ENCODE measurements at places on chromosomes 2 and 18.

DNA sequence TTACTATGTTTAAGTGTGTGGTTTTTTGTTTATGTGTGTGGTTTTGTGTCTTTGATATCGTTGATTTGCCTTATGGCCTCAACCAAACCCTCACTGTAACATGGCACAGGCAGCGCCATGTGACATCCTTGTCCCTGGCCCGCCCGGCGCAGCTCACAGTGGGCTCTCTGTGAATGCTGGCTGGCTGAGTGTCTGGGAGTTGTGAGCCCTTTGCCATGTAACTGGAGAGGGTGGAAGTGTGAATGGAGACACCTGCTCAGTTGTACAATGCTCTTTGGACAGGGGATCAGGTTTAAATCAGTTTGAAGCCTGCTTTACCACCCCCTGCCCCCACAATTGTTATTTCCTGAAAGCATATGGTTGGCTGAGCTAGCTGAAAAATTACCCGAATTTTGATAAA, 41.8 kb downstream of the TCF7L1 start:
- H3K4me3 ChIP-seq, result no peak overlapping the region
- peaks cover 55% of the 10 kb centered on the region for H3K4me1 ChIP-seq
- no peaks in the 10 kb centered on the region for H3K27me3 ChIP-seq
- H3K36me3 ChIP-seq, result no peaks in the 10 kb centered on the region

GRCh38 chr18:46067438-46068007, 4.5 kb downstream of the PSTPIP2 start:
- H3K27me3 ChIP-seq, result no peaks in the 10 kb centered on the region
- no peak overlapping the region for H3K27ac ChIP-seq
- H3K4me1 ChIP-seq, result peaks cover 12% of the 10 kb centered on the region

DNA sequence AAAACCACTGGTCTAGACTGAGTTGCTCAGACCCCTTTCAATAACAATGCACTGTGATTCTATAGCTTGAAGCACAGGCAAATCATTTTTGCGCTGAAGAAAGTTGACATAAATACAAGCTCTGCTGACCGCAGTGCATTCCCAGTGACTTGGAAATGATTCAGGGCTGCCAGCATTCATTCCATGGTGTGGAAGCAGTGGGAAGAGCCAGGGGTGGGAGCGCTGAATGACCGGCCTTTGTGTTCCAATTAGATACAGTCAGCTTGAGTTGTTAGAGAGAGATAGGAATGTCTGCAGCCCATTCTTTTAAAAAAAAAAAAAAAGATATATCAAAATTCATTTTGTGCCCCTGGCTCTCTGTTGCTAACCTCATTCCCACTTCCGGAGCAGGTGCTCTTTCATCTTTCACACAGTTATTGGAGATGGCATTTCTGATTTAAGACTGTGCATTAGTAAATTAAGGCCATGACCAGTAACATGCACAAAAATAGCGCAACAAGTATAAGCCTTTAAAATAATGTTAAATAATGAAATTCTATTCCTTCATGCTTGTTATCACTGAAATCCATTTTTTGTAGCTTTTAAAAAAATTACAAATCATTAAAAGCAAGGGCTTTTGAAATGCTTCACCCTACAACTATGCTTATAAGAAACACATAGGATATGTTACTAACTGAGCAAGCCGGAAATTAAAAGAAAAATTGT, 59.4 kb upstream of the CTLA4 start:
- DNase-seq, result no peak
- H3K27ac ChIP-seq, result no peak overlapping the region
- H3K4me3 ChIP-seq, result no peak overlapping the region
- H3K27me3 ChIP-seq, result no peaks in the 10 kb centered on the region
- peaks cover 16% of the 10 kb centered on the region for H3K4me1 ChIP-seq

- H3K4me3 ChIP-seq, result no peak overlapping the region
- no peaks in the 10 kb centered on the region for H3K36me3 ChIP-seq
- H3K27me3 ChIP-seq, result no peaks in the 10 kb centered on the region
- no peaks in the 10 kb centered on the region for H3K4me1 ChIP-seq
- H3K27ac ChIP-seq, result no peak overlapping the region
Measured at GRCh38 chr2:157936406-157936805, 60.3 kb upstream of the ACVR1 start.

DNA sequence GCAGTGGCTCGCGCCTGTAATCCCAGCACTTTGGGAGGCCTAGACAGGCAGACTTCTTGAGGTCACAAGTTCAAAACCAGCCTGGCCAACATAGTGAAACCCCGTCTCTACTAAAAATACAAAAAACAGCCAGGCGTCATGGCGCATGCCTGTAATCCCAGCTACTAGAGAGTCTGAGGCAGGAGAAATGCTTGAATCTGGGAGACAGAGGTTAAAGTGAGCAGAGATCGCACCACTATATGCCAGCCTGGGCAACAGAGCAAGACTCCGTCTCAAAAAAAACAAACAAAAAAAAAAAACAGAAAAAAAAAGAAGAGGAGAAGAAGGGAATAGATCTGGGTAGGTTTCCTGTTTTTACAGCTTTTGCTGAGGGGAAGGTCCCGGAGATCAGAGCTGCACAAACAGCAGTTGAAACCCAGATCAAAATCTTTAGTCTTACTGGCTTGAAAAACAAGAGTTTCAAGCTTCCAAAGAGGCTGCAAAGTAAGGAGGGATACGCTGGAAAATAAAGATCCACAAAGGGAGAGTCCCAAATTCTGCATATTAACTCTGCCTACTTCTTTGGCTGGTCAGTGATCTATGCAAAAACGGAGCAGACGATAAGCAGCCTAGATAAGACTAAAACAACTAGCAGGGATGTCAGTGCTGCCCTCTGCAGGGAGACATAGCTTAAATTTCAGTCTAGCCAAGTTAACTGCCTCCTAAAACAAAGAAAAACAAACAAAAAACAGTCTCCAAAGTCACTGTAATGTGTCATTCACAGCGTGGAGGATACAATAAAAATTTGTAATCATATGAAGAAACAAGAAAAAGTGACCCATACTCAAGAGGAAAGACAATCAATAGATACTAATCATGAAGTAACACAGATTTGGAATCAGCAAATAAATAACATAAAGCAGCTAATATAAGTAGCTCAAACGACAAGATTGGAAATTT, 74.1 kb downstream of the TLK1 start:
- no peak overlapping the region for H3K4me3 ChIP-seq
- no peak for DNase-seq
- H3K36me3 ChIP-seq, result no peaks in the 10 kb centered on the region
- H3K27me3 ChIP-seq, result no peaks in the 10 kb centered on the region
- H3K27ac ChIP-seq, result no peak overlapping the region

DNA sequence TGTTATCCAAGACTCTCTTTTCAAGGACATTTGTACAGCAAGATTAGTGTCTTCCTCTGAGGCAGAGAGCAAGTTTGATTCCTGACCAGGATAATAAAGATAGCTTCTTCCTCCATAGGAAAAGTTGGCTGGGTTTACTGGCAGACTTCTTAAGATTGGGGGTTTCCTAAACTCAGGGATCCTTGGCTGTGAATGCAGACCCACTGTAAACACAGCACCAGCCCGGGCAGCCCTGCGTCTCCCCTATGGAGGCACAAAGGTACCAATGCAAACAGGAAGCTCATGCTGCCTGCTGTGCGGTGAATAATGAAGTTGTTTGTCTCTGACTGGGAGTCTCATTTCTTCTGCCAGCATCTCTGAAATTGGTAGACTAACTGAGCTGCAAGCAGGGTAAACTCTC, 96.2 kb upstream of the ARHGAP28 start:
- no peaks in the 10 kb centered on the region for H3K4me1 ChIP-seq
- no peaks in the 10 kb centered on the region for H3K36me3 ChIP-seq
- no peak for DNase-seq
- H3K27me3 ChIP-seq, result no peaks in the 10 kb centered on the region
- H3K27ac ChIP-seq, result no peak overlapping the region

GRCh38 chr2:207231106-207231865, 65.5 kb upstream of the KLF7 start:
- no peaks in the 10 kb centered on the region for H3K36me3 ChIP-seq
- no peak overlapping the region for H3K27ac ChIP-seq
- peaks cover 45% of the 10 kb centered on the region for H3K4me1 ChIP-seq
- H3K27me3 ChIP-seq, result no peaks in the 10 kb centered on the region

GRCh38 chr18:45006934-45007333, 326.2 kb downstream of the SETBP1 start:
- no peaks in the 10 kb centered on the region for H3K27me3 ChIP-seq
- H3K4me1 ChIP-seq, result no peaks in the 10 kb centered on the region
- DNase-seq, result no peak
- H3K36me3 ChIP-seq, result no peaks in the 10 kb centered on the region
- H3K27ac ChIP-seq, result no peak overlapping the region

GRCh38 chr2:43267381-43267780, 41.0 kb upstream of the ZFP36L2 start:
- H3K27ac ChIP-seq, result peak overlapping the region; percentile 90
- no peak for DNase-seq
- no peaks in the 10 kb centered on the region for H3K27me3 ChIP-seq
- H3K36me3 ChIP-seq, result no peaks in the 10 kb centered on the region
- no peak overlapping the region for H3K4me3 ChIP-seq
- peaks cover 71% of the 10 kb centered on the region for H3K4me1 ChIP-seq

DNA sequence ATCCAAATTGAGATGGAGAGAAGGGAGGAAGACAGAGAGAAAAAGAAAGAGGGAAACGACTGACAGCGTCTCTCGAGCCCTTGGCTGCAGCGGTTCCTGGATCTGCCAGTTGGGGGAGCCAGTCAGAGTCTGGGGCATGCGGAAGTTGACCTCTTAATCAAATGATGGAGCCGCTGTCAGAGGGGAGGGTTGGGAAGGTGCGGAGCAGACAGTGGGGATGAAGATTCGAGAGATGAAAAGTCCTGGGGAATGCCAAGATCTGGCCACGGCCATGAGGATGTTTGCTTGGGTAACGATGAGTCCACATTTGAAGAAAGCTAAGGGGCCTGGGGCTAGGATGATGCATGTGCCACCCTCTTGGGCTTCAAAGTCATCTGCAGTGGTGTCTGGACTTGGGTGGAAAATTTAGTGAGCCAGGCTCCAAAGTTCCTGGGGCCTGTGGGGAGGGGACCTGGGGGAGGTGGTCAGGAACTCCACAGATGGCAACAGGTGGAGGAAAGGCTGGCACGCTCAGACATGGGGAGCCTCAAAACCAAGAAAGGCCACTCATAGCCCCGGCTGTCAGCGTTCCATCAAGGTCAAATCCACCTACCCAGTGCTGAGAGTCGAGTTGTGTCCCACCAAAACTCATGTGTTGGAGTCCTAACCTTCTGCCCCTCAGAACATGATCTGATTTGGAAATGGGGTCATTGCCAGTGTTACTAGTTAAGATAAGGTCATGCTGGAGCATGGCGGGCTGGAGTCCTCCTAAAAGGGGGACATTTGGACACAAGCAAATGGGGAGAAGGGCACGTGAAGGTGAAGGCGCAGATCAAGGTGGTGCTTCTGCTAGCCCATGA, 200.1 kb downstream of the NDUFA10 start:
- H3K4me3 ChIP-seq, result no peak overlapping the region
- H3K4me1 ChIP-seq, result no peaks in the 10 kb centered on the region
- H3K27ac ChIP-seq, result no peak overlapping the region
- H3K27me3 ChIP-seq, result no peaks in the 10 kb centered on the region

DNA sequence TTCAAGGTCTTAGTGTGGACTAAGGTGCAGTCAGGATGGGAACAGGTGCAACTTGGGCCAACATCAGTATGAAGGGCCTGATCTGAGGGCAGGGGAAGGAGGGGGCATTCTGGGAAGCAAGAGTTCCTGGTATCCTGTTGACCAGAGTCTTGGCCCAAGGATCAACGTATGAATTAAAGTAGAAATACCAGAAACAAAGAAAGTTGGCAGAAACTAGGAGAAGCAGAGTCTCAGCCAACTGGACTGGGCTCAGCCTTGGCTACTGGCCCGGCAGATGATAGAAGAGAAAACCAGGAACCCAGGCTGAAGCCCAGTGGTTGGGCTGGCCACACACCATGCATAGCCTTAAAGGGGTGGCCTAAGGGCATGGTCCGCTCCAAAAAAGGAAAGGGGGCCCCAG, 2.3 kb downstream of the CETN1 start:
- no peak overlapping the region for H3K27ac ChIP-seq
- no peaks in the 10 kb centered on the region for H3K27me3 ChIP-seq
- H3K4me3 ChIP-seq, result no peak overlapping the region
- no peaks in the 10 kb centered on the region for H3K36me3 ChIP-seq
- H3K4me1 ChIP-seq, result no peaks in the 10 kb centered on the region

DNA sequence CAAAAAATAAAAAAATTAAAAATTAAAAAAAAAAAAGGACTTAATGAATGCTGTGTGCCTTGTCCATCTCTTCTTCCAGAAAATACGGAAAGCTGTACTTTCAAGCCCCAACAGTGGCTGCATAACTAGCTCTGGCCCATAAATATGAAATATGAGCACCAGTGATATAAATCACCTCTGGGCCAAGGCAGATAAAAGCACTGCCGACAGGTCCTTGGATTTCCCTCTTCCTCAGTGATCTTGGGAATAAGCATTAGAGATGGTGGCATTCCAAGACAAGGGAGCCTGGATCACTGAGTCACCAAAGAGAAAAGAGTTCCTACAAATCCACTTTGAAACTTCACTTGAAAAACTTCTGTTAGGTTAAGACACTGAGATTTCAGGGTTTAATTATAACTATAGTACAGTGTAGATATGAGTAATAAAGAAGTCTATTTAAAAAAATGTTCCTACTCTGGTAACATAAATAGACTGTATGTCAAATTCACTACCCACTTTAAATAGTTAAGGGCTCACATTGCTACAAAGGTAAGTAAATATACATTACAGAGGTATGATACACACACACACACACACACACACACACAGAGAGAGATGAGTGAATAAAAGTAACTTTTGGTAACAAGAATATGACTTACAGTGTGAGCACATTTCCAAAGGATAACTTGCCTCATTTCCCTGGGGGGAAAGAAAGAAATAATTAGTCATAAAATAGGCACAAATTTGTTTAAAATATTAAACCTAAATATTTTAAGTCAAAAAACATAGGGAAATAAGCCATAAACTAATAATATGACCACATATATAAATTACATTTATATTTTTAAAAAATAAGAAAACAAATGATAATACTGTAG, 35.6 kb downstream of the PPP3R1 start:
- H3K27ac ChIP-seq, result no peak overlapping the region
- H3K4me1 ChIP-seq, result no peaks in the 10 kb centered on the region
- H3K4me3 ChIP-seq, result no peak overlapping the region
- no peaks in the 10 kb centered on the region for H3K27me3 ChIP-seq
- no peaks in the 10 kb centered on the region for H3K36me3 ChIP-seq

GRCh38 chr18:58928386-58928785, 63.7 kb downstream of the ZNF532 start:
- H3K27me3 ChIP-seq, result no peaks in the 10 kb centered on the region
- no peaks in the 10 kb centered on the region for H3K4me1 ChIP-seq
- no peak for DNase-seq
- H3K36me3 ChIP-seq, result no peaks in the 10 kb centered on the region

GRCh38 chr2:77086051-77086450, 436.1 kb downstream of the LRRTM4 start:
- no peaks in the 10 kb centered on the region for H3K36me3 ChIP-seq
- no peak for DNase-seq
- no peak overlapping the region for H3K27ac ChIP-seq
- H3K4me3 ChIP-seq, result no peak overlapping the region
- no peaks in the 10 kb centered on the region for H3K27me3 ChIP-seq
- no peaks in the 10 kb centered on the region for H3K4me1 ChIP-seq

- no peak for DNase-seq
- H3K4me3 ChIP-seq, result no peak overlapping the region
Measured at GRCh38 chr18:45785134-45785533, 40.3 kb upstream of the SIGLEC15 start.
